ENCODE measurements at places on chromosomes 7 and 10. TPM values are rescaled to one million over a fixed set of nuclear protein-coding genes. Genes with fewer than 3 reads are reported as not detected.

GRID1 gene
- not detected for total RNA-seq

SUPV3L1 gene
- total RNA-seq, result 51.1 TPM

PANK1 gene
- 0.49 TPM for total RNA-seq

FAM20C gene
- not detected for total RNA-seq

DNA sequence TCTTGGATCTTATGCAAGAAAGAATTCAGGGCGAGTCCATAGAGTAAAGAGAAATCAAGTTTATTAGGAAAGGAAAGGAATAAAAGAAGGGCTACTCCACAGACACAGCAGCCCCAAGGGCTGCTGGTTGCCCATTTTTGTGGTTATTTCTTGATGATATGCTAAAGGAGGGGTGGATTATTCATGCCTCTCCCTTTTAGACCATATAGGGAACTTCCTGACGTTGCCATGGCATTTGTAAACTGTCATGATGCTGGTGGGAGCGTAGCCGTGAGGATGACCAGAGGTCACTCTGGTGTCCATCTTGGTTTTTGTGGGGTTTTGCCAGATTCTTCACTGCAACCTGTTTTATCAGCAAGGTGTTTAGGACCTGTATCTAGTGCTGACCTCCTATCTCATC is 115.4 kb upstream of the CARD11 start:
- DNase-seq, result no peak

DNA sequence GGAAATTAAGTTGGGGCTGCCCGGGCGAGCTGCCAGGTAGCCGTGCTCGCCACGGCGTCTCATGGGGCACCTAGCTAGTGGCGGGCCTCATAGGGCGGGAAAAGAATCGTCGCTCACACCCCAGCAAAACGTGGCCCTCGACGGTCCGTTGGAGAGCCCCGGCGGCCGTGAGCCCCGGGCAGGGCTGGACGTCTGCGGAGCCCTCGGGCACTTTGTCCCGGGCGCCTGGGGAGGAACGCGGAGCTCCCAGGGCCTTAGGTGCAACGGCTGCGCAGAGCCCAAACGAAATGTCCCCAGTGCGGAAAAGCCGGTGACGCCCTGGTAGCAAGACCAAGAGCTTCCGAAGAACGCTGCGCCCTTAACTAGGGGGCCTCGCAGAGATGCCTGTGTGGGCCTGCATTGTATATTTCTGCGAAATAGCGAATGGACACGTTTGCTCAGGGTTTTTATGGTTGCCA is 866 bp upstream of the SFMBT2 start:
- DNase-seq, result peak; percentile 44

DNA sequence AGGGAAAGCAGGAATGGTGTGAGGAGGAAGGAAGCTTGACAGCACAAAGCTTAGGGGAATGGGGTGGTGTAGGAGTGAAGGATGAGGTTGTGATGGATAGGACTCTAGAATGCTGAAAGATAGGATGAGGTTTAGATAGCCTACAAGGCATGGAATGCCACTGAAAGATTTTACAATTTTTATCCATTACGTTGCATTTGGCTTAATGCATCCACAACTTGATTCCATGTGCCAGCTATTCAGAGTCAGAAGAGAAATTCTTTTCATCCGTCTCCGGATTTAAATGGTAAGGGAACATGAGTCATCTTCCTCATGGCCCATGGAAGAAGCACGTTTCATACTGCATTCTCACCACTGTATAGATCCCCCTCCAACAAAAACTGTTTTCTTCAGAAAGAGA is 212.4 kb upstream of the BMPER start:
- no peak for DNase-seq

DNA sequence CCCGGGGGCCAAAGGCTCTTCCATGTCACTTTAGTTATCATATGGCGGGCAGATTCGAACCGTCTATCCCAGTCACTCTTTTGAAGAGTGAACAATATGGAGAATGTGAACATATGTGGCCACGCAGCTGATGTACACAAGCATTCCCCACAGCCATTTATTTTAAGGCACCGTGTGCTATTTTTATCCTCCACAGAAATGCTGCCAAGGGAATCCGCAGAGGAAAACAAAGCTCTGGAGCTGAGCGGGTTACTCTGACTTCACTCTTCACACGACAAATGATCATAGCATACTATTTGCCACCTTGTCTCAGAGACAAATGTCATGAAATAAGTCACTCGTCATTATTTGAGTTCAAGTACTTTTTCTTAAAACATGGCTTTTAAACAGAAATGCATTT is 100.3 kb downstream of the CTBP2 start:
- no peak for DNase-seq

- no peak for DNase-seq
Observed at GRCh38 chr7:91276909-91277308, 12.7 kb downstream of the FZD1 start.

DNA sequence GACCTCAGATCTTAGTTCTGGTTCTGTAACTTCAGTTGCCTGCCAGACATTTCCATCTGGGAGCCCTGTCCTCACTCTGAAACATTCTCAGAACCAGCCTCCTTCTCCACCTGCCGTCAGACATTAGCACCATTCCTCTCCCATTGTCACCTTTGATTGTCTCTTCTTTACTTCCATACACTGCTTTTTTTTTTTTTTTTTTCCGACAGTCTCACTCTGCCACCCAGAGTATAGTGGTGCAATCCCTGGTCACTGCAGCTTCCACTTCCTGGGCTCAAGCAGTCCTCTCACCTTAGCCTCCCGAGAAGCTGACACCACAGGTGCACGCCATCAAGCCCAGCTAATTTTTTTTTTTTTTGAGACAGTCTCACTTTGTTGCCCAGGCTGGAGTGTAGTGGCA is 21.1 kb upstream of the HIPK2 start:
- no peak for DNase-seq

- DNase-seq, result peak; percentile 26
Observed at GRCh38 chr10:70440296-70441160, 953 bp downstream of the NODAL start.

DNA sequence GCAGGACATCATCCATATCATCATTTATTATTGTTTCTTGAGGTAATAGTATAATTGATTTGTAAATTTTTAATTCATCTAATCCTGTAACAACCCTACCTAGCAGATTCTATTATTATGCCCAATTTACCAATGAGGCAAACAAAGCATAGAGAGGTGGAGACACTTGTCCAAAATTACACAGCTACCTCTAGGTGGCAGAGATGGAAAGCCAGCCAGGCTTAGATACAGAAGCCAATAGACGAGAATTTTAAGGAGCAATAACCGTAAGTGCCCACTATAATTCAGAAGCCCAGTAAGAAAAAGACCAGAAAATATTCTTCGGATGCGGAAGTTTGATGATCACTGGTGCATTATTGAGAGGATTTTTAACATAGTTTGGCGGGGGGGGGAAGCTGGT is 54.0 kb downstream of the ANK3 start:
- DNase-seq, result no peak

Measured in CD4-positive, CD25-positive, alpha-beta regulatory T cell (primary cell).